ENCODE measurements at places on chromosomes 1 and 21.
A peak's percentile ranks its signal among the peaks of the same experiment; 100 is the strongest.

DNA sequence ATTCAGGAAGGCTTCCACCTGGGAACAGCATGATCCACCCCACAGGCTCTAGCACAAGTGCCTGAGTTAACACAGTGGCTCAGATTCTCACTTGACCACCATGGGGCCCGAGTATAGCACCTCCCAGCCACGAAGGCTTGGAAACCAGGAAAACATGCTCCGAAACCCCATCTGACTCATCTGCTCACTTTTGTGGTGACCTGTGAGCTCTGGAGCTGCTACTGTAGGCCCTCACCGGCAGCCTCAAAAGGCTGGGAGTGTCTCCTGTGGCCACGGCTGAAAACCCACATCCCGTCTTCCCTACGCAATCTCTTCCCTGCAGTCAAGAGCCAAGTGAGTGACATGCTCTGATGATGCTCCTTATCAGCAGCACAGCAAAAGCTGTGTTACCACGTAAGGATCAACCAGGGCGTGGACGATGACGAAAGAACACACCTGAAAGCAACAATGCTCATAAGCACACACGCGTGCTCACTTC is 81.4 kb downstream of the TGFBR3 start:
- no peak for DNase-seq

DNA sequence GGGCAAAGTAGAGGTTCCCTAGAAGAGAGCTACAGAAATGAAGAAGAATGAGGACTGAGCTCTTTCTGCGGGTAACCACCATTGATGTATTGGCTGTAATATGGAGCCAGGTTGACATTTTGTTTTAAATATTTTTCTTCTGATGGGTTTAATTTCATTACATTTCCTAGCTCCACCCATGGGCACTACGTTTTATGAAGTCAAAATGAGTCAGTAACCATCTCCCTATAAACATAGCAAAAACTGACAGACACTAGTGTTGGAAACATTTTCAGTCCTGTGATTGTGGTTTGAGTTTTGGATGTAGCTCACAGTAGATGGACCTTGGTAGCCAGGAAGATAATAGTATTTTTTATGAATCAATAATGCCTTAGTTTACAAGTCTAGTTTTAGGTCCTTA is 470.4 kb upstream of the B3GALT2 start:
- no peak for DNase-seq

DNA sequence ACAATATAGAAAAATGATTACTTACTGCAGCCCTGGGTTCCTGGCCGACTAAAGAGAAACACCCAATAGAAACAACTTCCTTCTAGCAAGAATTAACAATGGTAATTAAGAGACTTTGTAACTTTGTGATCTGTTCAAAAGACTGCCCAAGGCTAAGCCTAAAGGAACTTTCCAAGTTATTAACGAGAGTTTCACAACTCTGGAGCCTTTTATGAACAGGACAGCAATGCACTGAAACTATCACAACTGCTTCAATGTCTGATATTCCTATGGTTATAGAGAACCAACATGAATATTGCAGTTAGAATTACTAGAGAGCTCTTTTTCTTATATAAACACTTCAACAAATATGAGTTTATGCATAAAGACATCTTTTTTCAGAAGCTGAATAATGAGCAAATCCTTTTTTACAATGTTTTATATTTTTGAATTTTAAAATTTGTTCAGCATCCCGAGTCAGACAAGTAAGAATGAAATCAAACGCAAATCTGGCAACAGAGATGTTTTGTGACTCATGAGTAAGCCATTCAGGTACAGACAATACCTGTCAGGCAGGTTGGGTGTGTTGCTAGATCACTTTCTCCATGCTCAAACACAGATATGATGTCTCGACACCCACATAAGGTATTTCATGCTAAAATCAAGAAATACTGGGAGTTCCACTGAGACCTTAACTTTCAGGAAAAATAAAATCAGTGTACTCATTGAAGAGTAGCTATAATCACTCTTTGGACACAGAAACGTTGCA is 22.2 kb upstream of the KCNJ15 start:
- no peak for DNase-seq

GRCh38 chr21:15797577-15798363 is 68.0 kb downstream of the USP25 start:
- no peak for DNase-seq

DNA sequence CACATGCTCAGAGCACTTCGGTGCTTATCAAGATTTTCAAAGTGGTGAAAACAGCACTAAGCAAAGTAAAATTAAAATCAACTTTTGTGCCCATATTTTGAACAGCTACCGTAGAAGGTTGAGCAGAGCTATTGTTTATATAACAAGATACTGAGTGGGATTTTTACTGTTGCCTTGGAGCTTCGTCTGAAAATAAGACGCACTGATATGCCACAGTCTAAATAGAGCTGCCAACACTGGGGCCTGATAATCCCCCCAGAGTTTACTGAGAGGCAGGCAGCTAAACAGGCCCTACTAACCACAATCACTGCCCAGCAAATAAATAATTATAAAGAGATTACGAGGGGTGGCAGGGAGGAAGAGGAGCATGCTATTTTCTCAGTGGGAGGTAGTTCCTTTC is 650 bp upstream of the CCDC190 start:
- no peak for DNase-seq

DNA sequence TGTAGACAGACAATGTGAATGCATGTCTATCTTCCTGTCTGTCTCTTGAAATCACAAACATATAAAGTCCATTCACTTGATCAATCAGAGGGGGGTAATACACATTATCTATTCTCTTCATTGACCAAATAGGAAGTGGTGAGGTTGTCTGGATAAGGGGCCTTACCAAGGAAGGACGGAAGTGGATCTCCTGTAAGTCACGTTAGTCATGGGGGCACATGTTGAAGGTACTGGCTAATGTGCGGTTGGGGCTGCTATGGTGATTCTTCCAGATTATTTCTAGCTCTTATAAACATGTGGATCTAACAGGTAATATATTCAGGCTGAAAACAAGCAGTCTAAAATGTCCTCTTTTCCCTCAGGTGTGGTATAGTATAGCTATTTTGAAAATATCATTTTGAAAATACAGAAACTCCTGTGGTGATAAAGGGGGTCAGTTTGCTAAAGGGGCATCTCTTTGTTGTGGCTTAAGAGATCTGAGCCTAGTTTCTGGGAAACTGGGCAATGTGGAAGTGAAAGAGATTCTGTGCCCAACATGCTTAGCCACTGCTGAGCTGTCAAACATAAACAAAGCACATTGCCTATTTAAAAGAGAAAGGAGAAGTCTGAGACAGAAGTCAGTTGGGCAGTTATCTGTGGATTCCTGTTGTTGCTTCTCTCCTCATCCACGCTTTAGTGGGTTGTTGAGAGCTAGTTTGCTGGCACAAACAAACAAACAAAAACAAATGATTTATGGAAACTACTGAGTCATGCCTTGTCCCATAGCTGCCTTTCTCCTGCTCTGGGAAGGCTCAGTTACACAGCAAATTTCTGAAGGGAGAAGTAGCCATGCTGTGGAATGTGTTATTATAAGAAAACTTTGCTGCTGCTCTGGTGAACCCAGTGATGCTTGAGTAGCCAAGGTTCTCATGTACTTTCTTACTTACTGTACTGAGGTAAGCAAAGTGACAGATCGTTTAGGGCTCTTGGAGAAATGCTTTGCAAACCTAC is 166.9 kb downstream of the HLX start:
- no peak for DNase-seq

GRCh38 chr1:246428542-246429308 is 78.4 kb downstream of the SMYD3 start:
- no peak for DNase-seq

DNA sequence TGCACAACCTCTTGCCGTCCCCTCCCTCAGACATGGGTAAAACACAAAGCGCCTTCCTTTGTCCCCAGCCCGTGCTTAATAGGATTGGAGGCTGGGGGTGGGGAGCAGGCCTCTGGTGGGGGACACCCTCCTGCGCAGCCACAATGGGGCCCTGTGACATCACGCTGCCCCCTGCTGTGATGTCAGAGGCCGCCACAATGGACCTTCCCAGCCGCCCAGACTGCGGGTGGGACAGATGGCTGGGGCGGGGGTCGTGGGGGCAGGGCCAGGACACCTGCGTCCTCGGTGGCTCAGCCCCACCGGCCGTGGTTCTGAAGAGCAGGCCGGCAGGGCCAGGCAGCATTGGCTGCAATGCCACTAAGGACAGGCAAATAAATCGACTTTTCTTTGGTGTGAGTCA is 39.9 kb downstream of the EPHA2 start:
- no peak for DNase-seq

GRCh38 chr1:207407655-207408260 is 46.4 kb upstream of the CR2 start:
- no peak for DNase-seq

DNA sequence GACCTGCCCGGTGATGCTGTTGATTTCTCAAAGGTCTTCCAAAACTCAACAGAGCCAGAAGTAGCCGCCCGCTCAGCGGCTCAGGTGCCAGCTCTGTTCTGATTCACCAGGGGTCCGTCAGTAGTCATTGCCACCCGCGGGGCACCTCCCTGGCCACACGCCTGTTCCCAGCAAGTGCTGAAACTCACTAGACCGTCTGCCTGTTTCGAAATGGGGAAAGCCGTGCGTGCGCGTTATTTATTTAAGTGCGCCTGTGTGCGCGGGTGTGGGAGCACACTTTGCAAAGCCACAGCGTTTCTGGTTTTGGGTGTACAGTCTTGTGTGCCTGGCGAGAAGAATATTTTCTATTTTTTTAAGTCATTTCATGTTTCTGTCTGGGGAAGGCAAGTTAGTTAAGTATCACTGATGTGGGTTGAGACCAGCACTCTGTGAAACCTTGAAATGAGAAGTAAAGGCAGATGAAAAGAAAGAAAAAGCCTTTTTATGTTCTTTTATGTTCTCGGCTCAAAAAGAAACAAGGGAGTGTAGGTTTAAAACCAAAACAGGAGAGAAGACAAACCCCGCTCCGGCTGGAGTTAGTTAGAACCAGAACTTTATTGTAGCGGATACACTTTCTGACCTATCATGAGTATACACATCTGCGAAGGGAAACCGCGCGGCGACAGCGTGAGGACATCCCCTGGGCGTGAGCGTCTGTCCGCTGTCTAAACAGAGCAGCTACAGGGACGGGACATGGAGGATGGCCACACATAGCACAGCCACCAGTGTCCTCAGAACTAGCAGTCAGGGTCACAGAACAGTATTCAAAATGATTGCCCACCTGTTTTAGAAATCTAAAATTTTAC is 77.1 kb downstream of the PIK3CD start:
- DNase-seq = no peak

GRCh38 chr1:239123260-239123659 is 263.1 kb upstream of the CHRM3 start:
- DNase-seq = no peak

DNA sequence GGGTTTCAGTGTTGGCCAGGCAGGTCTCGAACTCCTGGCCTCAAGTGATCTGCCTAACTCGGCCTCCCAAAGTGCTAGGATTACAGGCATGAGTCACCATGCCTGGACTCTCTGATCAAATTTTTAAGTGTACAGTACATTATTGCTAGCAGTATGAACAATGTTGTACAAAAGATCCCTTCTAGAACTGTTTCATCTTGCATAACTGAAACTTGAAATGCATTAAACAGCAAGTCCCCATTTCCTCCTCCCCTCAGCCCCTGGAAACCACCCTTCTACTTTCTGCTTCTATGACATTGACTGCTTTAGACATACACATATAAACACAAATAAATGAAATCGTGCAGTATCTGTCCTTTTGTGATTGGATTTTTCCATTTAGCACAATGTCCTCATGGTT is 463.4 kb downstream of the PTPRC start:
- DNase-seq = no peak

DNA sequence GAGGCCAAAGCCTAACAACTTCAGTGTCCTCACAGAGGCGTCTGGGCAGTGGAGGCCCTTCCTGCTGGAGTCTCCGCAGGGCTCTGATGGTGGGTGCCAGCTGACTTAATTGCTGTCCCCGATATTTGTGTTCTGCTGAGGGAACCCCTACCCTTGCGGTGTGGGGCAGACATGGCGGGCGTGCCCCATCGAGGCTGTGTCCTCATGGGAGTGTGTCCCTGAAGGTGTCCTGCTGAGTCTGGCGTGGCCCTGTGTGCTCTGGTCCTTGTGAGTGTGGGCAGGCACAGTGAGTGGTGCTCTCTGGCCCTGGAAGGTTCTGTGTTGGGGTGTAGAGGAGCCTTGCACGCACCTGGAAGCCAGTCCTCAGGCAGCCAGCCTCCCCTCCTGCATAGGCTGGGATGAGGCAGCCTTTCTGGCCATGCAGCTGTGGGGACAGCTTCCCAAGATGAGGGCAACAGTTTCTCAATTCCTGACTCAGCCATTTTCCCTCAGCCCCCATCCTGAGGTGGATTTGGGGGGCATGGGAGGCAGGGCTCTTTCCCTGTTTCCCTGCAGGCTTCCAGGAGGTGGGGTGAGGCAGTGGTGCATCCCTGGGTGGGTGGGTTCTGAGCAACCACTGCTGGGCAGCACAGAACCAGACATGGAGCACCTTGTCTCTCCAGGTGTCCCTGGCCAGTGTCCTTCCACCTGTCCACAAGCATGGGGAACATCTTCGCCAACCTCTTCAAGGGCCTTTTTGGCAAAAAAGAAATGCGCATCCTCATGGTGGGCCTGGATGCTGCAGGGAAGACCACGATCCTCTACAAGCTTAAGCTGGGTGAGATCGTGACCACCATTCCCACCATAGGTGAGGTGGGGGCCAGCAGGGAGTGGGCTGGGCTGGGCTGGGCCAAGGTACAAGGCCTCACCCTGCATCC is 6.5 kb downstream of the C1orf35 start:
- peak; percentile 63 for DNase-seq

DNA sequence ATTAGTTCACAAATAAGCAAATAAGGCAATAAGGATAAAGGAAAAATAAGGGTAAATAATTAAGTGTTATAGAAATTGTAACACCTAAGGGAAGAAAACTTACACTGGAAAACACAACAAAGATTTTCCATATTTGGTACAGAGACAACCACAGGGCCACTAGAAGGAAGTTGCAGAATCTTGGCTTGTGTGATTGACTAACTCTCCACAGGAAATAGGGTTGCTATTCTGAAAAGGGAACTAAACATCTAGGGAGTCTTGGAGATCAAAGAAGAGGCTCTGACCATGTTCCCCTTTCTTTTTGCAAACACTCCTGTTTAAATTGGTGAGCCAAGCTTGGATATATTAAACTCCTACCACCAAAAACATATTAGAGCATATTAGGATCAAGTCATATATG is 59.1 kb downstream of the APCS start:
- DNase-seq = no peak

DNA sequence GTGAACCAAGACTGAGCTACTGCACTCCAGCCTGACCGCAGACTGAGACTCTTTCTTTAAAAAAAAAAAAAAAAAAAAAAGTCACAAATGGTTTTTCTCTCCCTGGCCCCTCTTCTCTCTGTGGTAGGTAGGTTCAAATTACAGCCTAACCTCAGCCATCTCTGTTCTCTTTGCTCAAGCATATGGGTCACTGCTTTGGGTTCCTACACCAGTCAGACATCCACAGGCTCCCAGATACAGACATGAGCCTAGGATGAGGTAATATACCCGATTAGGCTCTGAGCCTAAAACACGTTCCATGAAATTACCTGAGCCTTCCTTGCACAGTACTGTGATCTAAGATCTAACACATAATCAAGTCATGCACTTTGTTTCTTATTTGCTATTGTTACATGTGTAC is 90.5 kb upstream of the JAK1 start:
- no peak for DNase-seq

GRCh38 chr1:60066001-60066400 is 7.6 kb downstream of the C1orf87 start:
- DNase-seq = no peak

- DNase-seq = no peak
Measured at GRCh38 chr21:35829067-35829466, 231.3 kb downstream of the SETD4 start.

- DNase-seq = no peak
Measured at GRCh38 chr21:27507695-27508094, 540.8 kb upstream of the ADAMTS5 start.

GRCh38 chr1:185045814-185046492 is 595 bp downstream of the RNF2 start:
- no peak for DNase-seq
